Stimulated activated CD4-positive, alpha-beta T cell treated with anti-CD3 and anti-CD28 coated beads, Interleukin-4, amount 100 ng/mL, for 1 hour (primary cell): ENCODE measurements at places on chromosomes 7 and 10.

GRCh38 chr7:100613412-100614175, 1.3 kb downstream of the MOSPD3 start:
- no peak for DNase-seq

DNA sequence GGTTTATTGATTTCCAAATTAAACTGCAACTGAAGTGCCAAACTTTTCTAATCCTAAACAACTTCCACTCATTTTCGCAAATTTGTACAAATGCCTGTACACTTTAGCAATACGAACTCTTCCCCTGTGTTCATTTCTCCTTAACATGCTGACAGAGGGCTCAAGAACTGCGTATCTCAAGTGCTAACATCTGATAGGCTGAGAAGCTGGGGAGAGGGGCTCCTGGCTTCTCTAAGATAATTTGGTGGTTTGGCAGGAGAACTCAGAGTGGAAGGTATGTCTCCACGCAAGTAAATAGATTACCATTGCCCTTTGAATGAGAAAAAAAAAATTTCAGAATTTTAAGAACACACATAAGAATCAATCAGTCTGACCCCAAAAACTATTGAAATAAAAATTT, 53.3 kb upstream of the ANLN start:
- no peak for DNase-seq

DNA sequence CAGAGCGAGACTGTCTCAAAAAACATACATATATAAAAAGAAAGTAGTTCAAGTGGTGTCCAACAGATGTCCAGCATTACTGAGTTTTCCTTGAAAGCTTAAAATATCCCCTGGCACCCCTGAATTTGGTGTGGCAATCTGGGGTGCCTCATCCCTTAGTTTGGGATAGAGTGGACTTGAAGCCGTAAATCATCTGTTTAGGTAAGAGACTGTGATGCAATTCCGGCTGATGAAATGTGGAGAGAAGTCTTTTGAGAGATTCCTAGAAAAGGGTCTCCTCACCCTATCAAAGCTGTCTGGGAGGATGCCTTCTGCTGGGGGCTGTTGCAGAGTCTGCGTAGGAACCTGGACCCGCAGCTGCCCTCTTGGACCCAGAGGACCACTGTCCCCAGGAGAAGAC, 408.0 kb downstream of the RPS24 start:
- no peak for DNase-seq

DNA sequence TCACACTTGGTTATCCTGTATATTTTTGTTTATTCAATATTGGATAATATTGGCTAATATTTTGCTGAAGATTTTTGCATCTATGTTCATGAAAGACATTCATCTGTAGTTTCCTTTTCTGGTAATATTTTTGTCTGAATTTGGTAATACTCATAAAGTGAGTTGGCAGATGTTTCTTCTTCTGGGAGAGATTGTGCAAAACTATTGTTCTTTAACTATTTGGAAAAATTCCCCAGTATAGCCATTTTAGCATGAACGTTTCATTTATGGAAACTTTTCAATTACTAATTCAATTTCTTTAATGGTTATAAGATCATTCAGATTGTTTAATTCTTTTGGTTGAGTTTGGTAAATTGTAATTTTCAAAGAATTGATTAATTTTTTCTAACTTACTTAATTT, 560.8 kb upstream of the FZD8 start:
- no peak for DNase-seq

DNA sequence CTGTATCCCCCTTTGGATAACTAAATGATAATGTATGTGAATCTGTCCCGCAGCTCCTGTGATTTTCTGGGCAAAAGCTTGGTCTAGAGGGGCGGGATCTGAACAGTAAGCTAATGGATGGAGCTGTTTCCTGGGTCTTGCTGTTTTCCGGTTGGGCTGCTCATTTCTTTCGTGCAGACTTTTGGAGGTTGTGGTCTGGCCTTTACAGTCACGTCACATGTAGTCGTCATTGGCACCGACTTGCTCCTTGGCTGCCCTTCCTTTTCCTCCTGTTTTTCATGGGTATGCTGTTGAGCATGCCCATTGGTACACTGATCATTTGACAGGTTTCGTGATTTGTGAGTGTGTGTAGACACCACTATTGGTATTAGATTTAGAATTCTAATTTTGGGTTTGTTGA, 2.0 kb downstream of the FBH1 start:
- no peak for DNase-seq

DNA sequence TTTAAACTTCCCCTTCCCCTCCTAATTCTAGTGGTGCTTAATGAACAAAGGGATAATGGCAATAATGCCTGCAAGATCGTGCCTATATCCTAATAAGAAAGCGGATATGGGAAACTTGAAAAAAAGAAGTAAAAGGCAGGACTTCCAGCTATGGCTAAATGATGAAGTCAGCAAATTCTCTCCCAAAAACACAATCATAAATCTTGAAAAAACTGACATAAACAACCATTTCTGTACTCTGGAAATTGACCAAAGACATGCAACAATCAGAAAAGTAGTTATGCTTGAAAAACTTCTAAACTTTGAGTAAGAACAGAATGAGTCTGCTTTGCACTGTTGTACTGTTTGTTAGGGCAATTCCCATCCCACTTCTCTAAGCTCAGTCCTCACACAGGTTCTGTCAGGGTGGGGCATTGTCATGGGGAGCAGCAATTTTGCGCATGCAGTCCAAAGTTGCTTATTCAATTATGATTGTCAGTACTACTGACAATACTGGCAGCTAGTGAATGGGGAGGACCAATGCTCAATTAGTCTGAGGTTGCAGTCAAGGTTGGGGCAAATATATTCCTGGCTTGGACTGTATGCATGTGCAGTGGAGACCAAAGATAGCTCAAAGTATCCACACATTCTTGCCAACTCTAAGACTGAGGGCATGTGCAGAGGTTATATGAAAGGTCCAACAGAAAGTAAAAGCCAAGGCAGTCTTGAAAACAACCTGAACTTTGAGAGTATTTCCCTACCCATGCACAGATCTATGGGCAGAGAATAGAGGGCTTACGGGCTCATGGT, 34.1 kb upstream of the ARHGAP22 start:
- no peak for DNase-seq

DNA sequence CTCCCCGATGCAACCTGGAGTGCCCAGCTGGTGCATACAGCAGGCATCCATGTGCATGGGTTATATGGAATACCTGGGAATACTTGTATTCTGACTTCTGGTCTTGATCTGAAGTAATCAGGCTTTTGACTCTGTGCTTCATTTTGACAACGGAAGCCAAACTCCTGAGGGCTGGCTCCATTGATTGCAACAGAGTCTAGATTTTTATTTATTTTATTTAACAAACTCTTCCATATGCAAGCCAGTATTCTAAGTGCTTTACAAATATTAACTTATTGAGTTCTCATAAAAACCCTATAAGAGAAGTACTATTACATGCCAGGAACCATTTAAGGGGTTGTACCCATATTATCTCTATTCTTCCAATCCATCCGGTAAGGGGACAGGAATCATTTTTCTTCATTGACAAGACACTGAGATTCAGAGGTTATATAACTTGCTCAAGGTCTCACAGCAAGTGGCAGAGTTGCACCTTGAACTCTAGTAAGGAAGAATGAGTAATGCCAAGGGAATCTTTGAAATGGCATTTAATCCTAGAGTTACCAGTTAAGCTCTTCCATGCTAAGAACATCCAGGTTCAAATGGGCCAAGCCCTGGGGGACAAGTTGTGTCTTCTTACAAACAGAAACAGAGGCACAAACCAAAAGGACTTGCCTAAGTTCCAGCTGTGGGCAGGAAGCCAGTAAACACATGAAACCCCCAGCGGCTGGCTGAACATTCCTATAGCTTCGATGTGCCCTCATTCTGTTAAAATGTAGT, 241.0 kb downstream of the WDR11 start:
- DNase-seq: no peak

- DNase-seq: no peak
Observed at GRCh38 chr7:148735141-148735540, 36.4 kb downstream of the CUL1 start.
